Cortex of kidney (tissue), 1 donor: ENCODE measurements at places on chromosomes 11 and 22.

GRCh38 chr22:36343720-36344105 lies 44.1 kb downstream of the MYH9 start:
- no peak for DNase-seq

DNA sequence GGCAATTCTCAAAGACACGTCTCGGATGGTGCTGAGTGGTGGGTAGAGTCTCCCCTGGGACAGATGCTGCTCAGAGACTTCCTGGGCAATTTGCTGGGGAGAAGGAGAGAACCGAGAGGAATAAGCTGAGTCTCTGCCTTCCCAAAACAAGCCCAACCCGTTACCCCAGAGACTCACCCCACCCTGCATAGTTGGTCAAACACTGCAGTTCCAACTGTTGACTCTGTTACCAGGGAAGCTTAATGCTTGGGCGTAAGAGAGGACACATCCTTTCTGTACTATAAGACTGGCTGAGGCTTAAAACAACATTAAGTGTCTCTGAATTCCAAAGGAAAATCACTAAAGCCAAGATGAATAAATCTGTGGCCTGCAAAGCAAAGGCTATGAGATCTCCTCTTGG lies 68.1 kb downstream of the CCDC81 start:
- DNase-seq = no peak

GRCh38 chr11:61954851-61955421 lies 4.8 kb downstream of the BEST1 start:
- no peak for DNase-seq

DNA sequence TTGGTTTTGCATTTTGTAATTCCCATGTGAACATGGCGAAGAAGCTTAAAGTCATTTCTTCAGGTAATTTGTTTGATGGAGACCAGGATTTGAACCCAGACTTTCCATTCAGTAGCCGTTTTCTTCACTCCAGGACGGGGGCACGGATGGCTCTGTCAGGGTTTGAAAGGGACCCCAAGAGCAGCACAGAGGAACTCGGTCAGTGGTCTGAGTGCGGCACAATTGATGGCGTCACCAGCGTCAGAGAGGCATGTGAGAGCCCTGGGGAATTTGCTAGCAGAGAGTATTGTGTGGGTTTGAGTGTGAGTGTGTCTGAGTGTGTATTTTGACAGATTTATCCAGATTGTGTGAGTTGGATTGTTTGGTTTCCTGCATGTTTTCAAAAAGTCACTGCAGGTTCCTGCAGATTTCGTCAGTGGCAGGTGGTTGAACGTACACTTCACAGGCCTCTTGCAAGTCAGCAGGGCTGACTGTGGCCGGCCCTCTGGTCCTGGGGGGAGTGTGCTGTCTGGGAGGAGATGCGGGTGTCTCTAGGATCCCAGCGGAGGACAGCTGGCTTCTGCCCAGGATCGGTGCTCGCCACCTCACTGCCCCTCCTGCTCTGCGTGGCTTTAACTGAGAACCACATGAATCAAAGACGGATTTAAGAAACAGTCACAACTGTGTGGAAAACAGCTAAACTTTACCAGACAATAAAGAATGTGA lies 199.3 kb downstream of the TBC1D22A start:
- no peak for DNase-seq

- no peak for DNase-seq
These were observed 1.7 kb upstream of the CABIN1 start for GRCh38 chr22:24009227-24010017.

DNA sequence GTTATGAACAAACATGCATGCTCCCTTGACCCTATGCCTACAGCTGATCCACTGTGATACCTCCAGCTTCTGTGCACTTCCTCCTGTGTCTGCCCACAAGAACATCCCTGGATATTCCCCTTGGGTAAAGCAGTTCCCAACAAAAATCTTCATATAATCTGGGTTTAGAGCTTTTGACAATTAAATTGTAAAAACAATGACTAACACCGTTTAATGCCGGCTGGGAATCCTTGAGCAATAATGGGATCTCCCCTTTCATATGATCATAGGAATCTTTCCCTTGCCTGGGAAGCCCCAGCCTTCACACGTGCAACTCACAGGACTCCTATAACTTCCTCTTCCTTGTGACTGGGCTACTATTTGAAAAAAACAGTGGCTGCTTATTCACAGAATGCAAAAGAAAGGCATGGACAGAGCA lies 6.3 kb upstream of the ZC3H12C start:
- no peak for DNase-seq

DNA sequence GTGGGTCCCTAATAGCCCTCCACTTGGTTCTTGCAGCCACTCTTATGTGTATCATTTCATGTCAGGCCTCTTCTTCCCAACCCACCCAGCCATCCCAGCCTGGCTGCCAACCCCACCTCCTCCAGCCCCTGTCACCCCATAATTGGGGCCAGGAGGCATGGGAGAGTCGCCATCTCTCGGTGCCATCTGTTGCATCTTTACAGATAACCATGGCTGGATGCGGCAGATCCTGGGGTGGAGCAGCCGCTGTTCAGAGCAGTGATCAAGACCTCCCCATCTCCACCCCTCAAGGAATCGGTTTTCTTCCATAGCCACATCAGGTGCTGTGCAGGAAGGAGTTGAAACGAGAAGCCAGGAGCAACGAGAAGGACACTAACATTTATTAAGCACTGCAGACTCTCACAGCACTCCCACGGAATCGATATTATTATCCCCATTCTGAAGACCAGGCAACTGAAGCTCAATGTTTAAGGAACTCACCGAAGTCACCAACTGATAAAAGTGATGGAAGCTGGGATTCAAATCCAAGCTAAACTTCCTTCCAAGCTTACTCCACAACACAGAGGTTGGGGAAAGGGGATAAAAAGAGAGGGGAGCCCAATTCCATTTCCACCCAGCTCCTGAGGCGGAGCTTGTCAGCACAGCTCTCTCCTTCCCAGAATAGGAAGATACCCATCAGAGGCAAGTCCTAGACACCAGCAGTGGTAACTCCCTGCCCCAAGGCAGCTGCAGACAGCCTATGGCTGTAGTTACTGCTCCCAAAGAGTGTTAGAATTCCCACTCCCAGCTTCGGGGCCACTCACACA lies 2.7 kb downstream of the SLC43A1 start:
- DNase-seq = no peak

- no peak for DNase-seq
These were observed 152.7 kb downstream of the CRYBB2 start for GRCh38 chr22:25372000-25372595.

DNA sequence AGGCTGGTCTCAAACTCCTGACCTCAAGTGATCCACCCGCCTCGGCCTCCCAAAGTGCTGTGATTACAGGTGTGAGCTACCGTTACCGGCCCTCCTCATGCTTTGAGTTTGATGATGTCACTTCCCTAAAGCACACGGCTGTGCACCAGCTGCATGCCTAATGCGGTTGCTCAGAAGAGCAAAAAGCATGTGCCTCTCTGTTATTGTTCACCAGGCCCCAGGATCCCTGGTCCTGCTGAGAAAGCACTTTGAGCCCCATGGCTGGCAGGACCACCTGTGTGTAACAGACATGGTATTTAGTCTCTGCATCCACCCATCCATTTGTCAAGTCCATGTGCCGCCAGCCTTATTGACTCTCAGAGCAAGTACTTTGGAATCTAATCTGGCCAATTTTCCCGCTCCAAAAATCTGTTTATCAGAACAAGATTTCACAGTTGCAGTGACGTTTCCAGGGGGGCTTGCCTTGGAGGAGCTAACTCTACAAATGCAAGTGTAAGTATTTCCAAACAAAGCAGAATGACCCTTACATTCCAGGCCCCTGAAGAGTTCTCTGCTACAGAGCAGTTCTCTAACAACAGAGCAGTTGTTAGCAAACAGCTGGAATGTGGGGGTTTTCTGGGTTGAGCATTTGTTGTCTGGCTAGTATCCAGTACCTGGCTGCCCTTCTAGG lies 89.4 kb downstream of the LDLRAD3 start:
- DNase-seq = no peak

- no peak for DNase-seq
These were observed 20.7 kb downstream of the ELF5 start for GRCh38 chr11:34492806-34493414.

DNA sequence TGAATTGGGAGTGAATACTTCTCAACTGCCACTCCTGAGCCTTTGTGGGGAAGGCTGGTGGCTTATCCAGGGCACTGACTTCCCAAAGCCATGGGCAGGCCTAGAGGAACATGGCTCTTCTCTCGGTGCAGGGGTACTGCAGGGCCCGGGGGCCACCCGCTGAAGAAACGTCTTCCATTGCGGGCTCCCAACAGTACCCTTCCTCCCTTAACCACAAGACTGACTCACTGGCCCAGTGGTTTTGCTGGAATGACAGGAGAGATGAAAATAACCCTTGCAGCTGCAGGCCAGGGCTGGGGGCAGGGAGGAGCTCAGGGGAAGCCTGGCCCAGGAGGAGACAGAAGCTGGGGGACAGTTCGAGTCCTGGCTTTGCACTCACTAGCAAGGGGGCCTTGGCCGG lies 13.5 kb downstream of the TXN2 start:
- no peak for DNase-seq

DNA sequence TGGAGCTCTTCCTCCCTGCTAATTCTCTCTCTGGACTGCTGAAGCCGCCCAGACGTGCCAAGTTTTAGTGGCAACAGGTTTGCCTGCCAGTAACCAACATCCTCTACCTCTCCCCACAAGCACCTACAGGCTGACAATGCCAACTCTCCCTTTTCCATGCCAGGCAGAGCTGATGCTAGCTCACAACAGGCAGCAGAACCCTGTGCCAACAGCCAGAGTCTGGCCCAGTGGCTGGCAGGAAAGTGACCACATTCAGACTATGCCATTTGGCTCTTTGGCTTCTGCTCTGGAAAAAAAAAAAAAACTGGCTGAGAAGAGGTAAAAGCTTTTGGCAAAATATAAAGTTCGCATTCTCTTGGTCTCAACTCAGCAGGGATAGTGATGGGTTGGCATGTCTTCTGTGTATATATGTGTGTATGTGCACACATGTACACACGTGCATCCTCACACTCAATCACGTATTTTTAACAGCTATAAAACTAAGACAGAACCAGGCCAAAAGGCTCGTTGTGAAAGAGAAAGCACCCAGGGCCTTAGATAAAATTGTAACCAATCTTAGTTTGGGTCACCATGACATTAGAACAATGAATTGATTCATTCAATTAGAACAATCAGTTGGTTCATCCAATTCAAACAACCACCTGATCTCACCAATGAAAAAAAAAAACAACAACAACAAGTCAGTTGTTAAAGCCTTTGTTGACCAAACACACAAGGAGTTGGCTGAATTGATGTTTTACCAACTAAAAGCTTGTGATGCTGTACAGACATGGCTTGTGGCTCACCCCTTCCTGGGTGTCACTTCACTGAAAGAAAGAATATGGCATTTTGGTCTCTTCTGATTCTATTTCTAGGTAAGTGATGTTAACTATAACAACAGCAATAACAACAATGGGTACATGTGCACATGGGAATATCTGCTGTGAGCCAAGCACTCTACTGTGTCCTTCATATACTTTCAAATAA lies 48.6 kb downstream of the TRIM29 start:
- no peak for DNase-seq

GRCh38 chr11:71202598-71202944 lies 49.8 kb downstream of the SHANK2 start:
- DNase-seq = no peak

GRCh38 chr11:113873236-113873626 lies 2.1 kb downstream of the USP28 start:
- DNase-seq = no peak

DNA sequence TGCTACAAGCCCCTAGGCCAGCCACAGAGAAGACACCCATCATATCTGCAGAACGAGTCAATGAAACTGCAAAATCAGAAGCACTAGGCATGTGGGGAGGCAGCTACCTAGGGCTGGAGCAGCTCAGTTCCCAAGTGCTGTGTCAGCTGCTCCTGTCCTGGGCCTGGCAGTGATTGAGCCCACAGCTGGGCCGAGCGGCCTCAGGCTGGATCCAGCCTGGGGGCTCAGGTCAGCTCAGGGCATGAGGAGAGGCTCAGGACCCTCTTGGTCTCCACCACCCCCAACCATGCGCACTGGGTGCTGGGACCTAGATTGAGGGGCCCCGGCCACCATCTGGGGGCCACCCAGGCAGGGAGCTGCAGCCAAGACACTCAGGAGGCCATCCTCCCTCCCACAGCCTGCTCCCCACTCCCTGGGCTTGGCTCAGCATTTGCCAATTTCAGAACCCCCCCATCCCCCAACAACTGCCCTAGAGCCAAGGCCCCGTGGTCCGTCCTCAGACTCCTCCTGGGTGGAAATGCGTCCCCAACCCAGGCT lies 2.4 kb upstream of the TNNT3 start:
- no peak for DNase-seq

DNA sequence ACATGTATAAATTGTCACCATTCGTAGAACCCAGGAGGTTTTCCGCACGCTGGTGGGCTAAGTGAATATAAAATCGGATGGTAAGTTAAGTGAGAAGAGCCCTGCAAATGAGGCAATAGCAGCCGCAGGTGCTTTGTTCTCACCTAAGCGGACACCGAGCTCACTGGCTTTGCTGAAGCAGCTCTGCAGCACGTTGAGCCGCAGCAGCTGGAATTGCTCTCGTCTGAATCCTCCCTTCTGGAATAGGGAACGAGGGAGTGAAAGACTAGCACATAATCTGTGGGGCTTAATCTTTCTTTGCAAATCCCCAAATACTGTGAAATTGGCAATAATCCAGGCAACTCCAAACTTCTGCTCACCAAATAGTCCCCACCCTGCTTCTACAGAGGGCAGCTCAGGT lies 488.1 kb downstream of the NTM start:
- DNase-seq = no peak

DNA sequence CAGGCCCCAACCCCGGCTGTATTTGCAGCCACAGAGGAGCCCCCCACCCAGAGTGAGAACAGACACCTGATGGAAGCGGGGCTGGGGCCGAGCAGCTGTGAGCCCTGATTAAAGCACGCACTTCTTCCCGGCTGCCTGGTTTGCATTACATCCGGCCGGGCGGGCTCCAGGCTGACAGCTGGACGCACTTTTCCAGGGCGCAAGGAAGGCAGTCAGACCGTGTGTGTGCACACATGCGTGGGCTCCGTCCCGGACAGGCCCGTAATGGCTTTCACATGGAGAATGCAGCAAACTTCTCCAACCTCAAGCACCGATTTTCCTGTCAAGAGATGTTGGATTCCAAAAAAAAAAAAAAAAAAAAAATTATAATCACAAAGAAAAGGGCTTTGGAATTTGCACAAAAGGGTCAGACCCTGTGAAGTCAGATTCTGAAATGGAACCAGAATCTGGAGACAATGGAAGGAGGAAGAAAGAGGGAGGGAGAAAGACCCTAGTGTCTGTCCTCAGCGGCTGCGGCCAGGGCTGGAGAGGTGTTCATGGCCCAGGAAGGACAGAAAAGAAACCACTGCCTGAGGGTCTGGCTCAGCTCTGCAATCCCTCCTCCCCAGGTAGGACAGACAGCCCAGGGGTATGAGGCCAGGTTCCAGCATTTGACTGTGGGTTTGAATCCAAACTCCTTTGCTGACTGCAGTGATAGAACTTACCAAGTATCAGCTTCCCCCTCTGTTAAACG lies 365.5 kb downstream of the MN1 start:
- DNase-seq = no peak
